ENCODE measurements at places on chromosomes 6 and 20.

GRCh38 chr6:22906091-22906549 lies 336.8 kb downstream of the HDGFL1 start:
- DNase-seq: peak; percentile 72

GRCh38 chr6:32883789-32884188 lies 29.8 kb downstream of the PSMB9 start:
- peak; percentile 87 for DNase-seq

DNA sequence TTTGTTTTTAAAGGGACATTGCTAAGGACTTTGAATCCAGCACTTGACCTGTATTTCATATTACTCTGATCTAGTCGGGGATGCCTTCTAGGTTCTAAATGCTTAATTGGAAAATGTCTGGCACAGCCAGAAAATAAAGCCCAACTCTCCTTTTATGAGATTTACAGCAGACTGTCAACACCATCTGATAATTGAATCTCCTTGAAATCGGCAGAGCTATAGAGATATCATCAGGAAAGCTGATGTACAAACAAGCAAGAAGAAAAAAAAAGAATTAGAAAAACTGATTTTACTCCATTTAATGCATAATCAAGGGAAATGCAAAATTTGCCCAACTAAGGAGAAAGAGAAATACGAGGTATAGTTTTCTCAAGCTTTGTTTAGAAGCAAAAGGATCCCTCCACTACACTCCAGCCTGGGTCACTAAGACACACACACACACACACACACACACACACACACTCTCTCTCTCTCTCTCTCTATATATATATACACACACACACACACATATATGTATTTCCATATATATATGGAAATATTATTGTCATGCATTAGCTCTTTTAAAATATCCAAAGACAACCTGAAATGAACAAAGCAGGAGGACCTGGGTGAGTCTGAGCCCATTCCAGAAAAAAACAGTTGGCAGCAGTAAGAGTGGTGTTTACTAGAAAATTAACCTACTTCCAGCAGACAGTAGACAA lies 9.5 kb upstream of the FOXC1 start:
- DNase-seq: no peak

GRCh38 chr6:99219788-99220187 lies 129.7 kb downstream of the FAXC start:
- no peak for DNase-seq

DNA sequence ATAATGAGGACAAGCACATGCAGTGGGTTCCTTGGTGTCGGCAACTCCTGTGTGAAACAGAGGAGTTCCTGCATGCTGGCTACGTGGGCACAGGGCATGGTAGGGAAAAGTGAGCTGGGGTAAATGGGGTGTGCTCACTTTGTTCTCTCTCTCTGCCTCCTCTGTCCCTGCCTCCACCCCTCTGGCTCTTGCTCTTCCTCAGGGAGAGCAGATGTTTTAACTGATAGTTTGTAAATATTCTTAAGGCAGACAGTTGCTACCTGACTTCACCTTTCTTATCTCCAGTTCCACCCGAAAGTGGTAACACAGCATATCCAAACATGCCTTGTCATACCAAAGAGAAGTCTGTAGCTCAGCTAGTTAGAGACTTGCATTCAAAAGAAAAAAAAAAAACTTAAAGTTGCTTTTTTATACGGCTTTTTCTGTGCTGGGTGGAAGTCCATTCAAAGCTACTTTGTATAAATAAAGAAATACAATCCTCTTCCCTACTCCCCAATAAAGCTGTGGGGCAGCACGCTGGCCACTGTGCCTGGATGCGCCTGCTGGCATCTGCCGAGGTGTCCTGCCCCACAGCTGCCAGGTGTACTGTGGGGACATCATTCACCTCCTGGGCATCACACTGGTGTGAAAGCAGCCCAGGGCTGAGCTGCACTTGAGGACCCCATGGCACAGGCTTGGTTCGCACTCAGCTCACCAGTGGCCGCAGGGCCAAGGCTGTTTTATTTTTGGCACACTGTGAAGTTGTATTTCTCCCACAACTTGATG lies 93.6 kb downstream of the FOXC1 start:
- no peak for DNase-seq

GRCh38 chr20:49132995-49133478 lies 55.1 kb downstream of the STAU1 start:
- peak; percentile 87 for DNase-seq

- no peak for DNase-seq
Observed at GRCh38 chr6:122677406-122677805, 67.2 kb downstream of the PKIB start.

- DNase-seq: peak; percentile 9
Observed at GRCh38 chr6:154757352-154758050, 24.3 kb downstream of the SCAF8 start.

DNA sequence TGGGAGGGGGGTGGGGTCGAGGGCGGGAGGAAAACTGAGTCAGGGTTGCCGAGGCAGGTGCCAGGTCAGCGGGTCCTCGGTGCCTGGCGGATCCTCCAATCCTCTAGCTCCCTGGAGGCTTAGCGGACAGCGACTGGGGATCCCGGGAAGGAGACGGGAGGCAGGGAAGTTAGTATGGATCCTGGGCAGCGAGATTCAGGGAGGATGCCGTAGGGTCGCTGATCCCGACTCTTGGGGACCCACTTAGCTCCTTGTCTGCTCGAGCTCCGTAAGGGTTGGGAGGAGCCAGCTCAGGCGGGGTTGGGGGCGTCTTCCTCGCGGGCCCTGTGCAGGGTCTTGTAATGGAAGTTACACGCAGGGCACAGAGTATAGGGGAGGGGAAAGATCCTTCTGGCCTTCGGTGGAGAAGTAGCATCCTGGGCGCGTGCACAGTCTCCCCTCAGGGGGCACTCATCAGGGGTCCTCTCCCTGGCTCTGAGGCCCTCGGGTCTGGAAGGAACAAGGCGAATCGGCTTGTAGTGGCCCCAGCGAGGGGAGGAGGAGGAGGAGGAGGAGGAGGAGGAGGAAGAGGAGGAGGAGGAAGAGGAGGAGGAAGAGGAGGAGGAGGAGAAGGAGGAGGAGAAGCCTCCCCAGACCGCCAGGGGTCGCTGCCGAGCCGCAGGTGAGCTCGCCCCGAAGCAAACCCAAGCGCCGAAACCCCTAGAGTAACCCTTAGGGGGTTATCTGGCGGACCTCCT lies 6.4 kb upstream of the SLC12A5 start:
- DNase-seq: peak; percentile 41

DNA sequence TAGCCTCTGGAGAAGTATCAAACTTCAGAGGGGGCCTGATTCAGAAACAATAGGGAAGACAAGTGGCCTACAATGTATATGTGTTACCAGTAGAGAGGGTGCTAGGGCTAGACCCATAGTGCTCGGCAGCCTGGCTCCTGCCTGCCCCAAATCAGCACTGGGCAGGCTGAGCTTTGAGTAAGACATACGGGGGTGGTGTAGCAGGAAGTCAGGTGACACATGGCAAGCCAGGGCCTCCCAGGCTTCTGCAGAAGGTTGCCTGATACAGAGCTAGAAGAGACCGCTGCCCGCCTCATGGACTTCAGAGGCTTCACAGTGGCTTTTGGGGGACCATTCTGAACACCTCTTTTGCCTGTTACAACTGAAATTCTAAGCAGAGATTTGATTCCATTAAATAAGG lies 43.4 kb downstream of the RALY start:
- DNase-seq: no peak

DNA sequence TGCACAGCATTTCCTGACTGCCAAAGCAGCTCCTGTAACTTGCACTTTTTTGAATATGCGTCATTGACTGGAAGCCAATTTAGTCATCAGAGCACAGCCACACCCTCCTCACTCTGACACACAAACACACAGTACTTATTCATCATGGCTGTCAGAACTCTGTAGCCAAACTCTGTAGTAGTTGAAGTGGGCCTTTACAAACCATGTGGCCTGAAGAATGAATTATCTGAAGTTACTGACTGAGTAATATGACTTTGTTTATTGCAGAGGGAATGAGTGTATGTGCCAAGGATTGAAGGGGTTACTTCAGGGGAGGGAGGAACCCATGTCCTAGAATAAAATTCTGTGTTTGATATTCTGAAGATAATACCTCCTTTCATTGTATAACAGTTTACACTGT lies 102.7 kb downstream of the FIG4 start:
- DNase-seq: peak; percentile 95

DNA sequence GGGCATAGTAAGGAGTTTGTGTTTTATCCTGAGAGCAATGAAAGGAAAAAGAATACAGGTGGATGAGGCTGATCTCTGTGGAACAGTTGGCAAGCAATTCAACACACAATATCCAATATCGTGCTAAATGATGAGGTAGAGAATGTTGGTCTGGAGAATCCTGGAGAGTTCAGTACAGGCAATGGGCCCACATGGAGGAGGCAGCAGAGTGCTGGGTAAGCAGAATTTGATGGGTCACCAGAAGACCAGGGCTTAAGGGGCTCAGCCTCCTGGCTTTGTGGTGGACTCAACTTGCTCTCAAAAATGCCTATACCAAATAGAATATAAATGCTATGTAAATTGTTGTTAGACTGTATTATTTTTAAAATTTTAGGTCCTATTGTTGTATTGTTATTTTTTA lies 271.5 kb upstream of the JARID2 start:
- no peak for DNase-seq

- no peak for DNase-seq
Observed at GRCh38 chr6:81693266-81693665, 59.2 kb downstream of the TENT5A start.

DNA sequence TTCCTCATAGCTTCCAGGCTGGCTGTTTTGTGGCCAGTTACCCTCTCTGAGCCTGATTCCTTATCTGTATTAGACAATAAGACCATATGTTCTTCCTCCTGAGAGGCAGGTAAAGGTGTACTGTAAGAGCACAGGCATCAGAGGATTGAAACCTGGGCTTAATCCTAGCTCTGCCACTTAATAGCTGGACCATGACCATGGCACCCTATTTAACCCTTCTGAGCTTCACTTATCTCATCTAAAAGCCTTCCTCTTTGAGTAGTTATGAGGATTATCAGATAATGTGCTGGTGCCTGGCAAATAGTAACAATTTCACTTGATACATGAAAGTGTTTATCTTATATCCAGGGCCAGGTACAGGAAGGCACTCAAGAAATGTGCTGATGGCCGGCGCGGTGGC lies 34.9 kb downstream of the BCL2L1 start:
- no peak for DNase-seq

DNA sequence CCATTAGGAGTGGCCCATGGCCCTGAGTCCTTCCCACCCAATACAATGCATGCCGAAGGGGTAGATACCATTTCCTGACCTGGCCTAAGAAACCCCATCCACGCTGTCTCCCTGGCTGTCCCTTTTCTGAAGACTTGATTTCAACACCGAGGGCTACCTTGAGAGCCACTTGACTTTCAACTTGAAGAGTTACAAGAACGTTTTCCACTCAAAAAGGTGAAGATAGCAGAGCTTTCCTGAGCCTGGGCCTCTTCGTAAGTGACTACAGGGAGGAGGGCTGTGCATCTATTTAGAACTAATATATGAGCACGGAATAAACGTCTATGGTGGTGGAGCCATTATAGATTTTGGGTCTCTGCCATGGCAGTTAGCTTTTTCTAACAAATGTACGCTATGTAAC lies 14.4 kb upstream of the PPP1R14C start:
- DNase-seq: no peak

DNA sequence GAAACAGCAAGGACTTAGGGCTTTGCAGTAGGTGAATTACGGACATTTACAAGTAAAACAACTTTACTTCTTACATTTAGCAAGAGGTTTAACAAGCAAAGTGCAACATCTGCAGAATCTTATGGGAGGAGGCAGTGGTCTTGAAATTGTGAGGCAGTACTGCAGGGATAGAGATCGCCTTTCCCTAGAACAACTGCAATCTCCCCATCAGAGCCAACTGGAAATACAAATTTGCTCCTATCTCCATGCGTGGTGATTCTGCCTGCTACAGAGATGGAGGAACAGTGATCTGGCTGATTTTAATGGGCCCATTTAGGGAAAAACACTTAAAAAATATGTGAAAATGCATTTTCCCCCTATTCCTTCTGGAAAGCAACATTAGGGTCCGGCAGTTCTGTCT lies 25.9 kb downstream of the GNAS start:
- no peak for DNase-seq

GRCh38 chr6:162260027-162260426 lies 467.5 kb downstream of the PRKN start:
- no peak for DNase-seq

GRCh38 chr6:11891547-11891946 lies 112.9 kb upstream of the ADTRP start:
- no peak for DNase-seq

DNA sequence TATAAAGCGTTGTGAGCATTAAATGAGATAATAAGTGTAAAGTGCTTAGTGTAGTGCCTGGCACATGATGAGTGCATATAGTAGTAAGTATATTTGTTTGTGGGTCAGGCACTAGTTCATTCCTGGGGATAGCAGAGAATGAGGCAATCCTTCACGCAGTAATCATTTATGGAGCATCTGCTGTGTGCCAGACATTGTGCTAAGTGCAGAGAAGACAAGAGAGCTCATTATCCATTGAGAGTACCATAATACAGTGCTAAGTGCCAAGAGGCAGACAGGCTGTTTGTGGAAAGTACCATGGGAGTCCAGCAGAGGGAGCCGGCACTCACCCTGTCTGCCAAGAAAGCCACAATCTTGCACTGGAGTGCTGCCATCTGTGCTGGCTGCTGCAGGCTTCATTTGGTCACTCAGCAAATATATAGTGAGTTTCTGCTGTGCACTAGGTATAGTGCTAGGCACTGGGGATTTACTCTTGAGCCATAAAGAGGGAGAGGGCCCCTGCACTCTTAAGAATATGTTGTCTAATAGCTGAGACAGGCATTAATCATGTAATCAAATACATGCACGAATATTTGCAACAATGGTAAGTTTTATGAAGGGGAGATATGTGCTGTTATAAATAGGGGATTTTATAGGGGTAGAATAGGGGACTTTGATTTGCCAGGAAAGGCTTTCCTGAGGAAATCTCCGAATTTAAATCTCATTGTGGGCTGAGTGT lies 12.9 kb upstream of the MROH8 start:
- peak; percentile 88 for DNase-seq

DNA sequence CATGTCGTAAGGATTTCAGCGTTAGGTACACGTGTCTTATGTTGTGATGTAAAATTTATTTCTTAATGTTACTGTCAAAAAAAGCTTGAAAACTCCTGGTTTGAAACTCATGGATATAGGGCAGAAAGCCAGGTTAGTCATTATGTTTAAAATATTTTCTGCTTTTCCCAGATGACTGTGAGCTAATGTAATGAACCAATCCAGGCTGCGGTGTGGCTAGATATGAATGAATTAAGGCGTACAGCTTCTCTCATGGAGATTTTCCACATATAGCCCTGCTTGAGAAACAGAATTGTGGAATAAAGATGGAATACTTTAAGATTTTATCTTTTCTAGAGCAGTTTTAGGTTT lies 80.3 kb upstream of the STMND1 start:
- peak; percentile 74 for DNase-seq

DNA sequence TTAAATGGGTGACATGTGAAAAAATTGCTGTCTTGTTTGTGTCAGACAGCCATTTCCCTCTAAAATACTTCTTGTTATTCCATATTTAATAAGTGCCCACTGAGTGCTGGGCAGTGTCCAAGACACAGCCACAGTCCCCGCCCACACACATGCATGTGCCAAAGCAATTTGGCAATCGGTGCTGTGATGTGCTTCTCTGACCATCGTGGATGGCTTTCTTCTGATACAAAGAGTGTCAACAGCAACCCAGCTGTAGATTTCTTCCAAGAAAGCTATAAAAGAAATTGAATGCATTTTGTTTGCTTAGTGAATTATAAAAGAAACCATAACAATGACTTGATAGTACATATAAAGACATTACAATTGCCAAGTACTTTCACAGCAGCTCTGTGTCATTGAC lies 140.5 kb upstream of the ATXN1 start:
- DNase-seq: peak; percentile 69

Data from cardiac fibroblast (primary cell).